ENCODE measurements at places on chromosomes 7 and 10.

- peak; percentile 99 for DNase-seq
These were observed 208.6 kb downstream of the ZNF365 start for GRCh38 chr10:62582804-62583208.

DNA sequence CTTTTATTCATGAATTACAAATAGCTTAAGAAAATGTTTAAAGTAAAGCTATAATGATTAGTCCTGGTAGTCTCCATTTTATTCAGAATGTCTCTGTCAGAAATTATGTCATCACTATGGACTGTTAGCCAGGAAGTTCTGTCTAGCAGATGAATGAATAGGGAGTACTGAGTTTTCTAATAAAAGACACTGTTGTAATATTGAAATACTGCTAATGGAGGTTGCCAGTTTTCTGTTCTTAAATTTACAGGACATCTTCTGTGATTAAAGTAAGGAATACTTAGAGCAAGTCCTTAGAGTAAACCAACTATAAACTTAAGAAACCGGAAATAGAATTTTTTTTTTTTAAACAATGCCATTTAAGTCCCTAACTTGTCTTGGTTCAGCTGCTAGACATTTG, 309.8 kb downstream of the ADK start:
- DNase-seq, result no peak

GRCh38 chr10:44260286-44260928, 124.5 kb downstream of the CXCL12 start:
- DNase-seq, result no peak

DNA sequence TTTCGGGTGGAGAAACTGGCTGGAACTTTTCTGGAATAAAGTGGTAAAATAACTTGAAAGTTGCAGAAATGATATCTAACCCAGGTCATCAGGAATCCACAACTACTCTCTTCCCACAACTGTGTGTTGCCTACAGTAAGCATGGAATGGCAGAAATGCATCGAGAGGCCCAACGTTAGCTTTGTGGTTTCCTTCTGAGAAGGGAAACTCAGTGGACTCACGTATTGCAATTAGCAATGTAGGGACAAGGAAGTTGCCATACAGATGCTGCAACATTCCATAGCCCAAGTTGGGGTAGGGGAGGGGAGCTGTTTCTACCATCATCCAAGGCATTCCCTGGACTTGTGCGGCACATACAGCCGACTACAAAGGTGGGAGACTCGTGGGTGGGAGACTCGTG, 1.9 kb downstream of the PON1 start:
- no peak for DNase-seq

DNA sequence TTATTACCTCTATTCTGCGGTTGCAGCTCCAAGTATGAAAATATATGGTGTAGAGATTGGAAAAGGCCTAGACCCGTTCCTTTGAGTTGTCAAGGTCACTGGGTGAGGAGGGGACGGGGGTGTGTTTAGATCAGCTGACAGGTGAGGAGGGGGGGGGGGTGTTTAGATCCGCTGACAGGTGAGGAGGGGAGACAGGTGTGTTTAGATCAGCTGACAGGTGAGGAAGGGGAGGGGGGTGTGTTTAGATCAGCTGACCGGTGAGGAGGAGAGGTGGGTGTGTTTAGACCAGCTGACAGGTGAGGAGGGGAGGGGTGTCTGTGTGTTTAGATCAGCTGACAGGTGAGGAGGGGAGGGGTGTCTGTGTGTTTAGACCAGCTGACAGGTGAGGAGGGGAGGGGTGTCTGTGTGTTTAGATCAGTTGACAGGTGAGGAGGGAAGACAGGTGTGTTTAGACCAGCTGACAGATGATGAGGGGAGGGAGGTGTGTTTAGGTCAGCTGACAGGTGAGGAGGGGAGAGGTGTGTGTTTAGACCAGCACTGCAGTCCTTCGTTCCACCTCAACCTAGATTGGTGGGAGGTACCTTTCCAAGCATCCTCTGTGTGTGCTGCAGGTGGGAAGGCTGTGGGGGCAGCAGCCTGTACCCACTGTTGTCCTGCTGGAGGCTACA, 655.0 kb upstream of the ADARB2 start:
- DNase-seq, result no peak

DNA sequence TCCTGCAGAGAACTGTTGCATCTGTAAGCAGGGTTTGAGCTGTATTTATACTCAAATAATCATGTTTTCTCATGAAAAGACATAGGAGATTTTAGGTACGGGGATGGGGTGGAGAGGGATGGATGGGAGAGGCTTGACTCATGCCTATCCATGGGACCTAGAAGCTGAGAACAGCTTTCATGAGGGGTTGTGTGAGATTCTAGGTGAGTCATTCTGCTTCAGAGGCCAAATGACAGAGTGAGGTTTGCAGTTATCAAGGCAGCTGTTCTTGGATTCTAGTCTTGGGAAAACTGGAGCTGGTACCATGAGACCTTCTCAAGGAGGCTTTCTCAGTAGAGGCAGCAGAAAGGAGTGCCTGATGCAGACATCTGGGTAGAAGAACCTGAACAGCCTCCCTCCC, 746.9 kb downstream of the TYW1 start:
- DNase-seq, result no peak

DNA sequence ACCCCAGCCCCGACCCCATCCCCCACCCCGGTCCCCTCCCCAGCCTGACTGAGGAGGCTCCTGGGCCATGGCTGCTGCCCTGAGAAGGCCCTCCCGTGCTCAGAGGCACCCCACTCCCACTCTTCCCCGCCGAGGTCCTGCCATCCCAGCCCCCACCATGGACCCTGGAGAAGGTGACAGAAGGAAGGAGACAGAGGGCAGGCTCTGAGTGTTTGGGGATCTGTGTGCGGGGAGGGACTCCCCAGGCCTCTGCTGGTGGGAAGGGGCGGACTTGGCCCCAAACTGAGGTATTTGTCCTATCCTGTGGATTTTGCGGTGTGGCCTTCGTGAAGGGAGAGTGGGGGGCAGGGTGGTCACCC, 53.4 kb downstream of the PWWP2B start:
- no peak for DNase-seq

GRCh38 chr7:80307227-80307856, 172.7 kb downstream of the GNAI1 start:
- DNase-seq, result no peak

- peak; percentile 4 for DNase-seq
These were observed 6.3 kb upstream of the SFMBT2 start for GRCh38 chr10:7417103-7417623.

- DNase-seq, result no peak
These were observed 29.0 kb downstream of the FGFBP3 start for GRCh38 chr10:91880310-91880709.

- no peak for DNase-seq
These were observed 27.6 kb downstream of the SEMA3C start for GRCh38 chr7:80891259-80891544.

GRCh38 chr7:503575-504111, 16.0 kb downstream of the PDGFA start:
- no peak for DNase-seq

DNA sequence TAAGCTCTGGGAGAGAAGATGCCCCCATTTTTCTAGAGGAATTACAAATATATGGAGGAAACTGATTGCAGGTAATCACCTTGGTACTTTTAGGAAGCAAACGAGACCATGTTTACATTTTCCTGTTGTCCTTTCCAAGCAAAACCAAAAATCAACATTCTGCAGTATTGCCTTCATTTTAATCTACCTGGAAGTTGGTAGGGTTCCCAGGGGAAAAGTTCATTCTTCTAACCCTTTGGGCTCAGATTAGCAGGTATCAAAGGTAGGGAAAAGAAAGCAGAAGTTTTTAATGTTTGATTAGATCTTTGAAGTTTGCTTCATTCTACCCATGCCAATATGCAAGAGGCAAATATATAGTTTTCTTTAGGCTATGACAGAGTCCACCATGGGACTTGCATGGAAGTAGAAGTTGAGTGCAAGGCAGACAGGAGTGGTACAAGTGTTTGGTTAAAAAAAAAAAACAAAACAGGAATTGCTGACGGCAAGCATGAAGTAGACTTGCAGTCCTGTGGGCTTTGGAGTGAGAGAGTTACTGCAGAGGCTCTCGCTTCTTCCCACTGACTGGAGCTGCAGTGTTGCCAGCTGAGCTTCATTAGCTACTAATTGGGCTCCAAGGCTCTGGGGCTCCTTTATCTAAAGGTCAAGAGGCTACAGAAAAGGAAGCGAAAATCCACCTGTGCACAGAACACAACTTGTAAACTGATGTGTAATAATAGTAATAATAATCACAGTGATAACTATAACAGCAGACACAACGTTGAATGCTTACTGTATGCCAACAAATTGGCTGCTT, 28.9 kb upstream of the ASAH2 start:
- DNase-seq, result no peak

GRCh38 chr7:149414171-149414570, 46.7 kb downstream of the ZNF777 start:
- no peak for DNase-seq

DNA sequence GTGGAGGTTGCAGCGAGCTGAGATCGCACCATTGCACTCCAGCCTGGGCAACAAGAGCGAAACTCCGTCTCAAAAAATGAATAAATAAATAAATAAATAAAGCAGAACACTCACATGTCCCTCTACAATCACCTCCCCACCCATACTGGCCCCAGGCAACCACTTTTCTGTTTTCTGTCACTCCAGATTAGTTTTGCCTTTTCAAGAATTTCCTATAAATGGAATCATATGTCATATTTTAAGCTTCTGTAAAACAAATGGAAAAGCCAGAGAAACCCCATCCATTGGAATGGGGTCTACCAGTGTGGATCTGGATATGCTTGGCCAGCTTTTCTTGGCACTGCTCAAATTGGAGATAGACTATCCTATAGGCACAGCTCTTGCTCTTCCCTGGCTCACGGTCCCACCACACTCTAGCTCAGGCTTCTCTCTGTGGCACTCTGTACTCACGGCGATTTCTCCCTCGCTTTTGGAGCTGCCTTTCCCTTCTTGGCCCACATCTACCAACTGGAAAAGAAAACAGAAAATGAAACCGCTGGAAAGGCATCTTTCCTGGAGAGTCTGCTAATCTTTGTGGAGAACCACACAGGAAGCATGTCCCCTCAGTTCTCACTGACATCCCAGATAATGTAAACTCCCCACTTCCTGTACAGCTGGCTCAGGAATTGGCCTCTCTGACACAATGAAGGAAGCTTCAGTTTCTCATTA, 210.1 kb downstream of the JCAD start:
- DNase-seq, result no peak

DNA sequence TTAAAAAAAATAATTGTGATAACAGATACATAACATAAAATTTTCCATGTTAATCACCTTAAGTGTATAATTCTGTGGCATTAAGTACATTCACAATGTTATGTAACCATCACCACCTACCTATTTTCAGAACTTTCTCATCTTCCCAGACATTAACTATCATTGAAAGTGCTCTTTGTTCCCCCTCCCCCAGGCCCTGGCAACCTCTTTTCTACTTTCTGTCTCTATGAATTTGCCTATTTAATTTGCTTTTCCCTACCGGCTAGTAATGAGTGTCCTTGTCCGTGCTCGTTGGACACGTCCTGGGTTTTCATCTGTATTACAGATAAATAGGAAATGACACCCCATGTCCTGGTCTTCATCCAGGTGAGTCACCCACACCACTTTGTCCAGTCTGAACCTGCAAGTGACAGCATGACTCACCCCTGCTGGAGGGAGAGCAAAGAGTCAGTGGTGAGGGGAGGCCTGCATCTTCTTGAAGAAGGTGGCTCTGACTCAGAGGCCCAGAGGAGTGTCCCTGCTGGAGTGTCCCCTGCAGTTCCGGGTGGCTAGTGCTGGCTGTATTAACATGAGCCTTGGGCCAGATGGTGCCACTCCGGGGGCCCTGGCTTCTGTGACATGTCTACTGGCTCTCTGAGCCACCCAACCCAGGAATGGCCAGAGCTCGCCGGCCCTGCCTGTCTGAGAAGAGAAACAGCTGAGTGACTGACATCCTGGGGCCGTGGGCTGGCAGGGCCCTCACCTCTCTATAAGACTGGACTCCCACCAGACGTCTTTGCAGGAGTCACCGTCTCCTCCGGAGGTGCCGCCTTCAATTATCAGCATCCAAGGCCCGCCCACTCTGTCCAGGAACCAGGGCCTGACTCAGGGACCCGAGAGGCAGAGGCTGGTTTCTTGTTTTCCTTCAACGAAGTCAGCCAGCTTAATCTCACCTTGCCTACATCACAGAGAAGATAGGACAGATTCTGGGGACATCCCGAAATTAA, 503.2 kb upstream of the MKI67 start:
- DNase-seq, result no peak

- DNase-seq, result no peak
These were observed 59.8 kb upstream of the CYP2C9 start for GRCh38 chr10:94878649-94879048.

GRCh38 chr10:87660484-87661133, 931 bp downstream of the PAPSS2 start:
- DNase-seq, result no peak

GRCh38 chr10:79191951-79192676, 123.3 kb downstream of the ZMIZ1 start:
- DNase-seq, result no peak

DNA sequence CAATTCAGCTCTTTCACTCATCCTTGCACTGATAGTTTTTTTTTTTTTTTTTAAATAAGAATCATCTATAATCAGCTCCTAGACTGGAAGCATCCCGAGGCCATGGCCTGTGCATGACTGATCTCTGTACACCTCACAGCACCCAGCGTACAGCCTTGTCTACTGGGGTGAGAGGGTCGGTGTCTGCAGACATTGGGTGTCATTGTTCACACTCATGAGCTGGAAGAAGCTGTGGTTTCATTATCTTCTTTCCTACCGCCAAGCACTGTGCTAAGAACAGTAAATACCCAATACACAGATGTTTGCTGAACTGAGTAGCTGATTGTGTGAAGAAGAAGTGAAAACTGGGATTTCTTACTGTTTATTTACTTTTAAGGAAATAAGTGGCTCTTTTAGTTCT, 123.6 kb downstream of the CLEC2L start:
- no peak for DNase-seq
